ENCODE measurements at places on chromosomes 16 and 17. TPM values are rescaled to one million over a fixed set of nuclear protein-coding genes. Genes with fewer than 3 reads are reported as not detected.

- ATAC-seq, result no peak
Measured at GRCh38 chr17:77738751-77739531, 219.6 kb upstream of the TNRC6C start.

GRCh38 chr16:55773859-55774549 is 58.9 kb downstream of the CES1 start:
- peak; percentile 38 for ATAC-seq

DNA sequence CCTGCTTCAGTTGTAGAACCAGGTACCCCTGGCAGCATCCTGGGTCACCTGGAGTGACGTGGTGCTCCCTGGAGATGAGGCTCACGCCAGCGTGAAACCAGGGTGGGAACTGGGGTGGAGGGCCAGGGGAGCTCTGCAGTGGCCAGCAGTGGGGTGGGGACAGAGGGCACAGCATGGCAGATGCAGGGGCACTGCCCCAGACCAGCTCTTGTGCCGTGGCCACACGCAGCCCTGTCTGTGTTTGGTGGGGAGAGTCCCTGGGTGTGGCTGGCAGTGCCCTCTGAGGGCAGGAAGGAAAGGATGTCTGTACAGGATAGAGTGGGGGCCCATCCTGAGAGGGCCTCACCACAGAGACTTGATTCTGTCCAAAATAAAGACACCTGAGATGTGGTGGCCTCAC is 24.5 kb downstream of the ZNF750 start:
- ATAC-seq, result peak; percentile 34

MSRB1 gene
- total RNA-seq, result 11.2 TPM

GRCh38 chr17:50920891-50921586 is 54.9 kb upstream of the TOB1 start:
- ATAC-seq, result no peak

TBKBP1 gene
- total RNA-seq, result 13.4 TPM

DNA sequence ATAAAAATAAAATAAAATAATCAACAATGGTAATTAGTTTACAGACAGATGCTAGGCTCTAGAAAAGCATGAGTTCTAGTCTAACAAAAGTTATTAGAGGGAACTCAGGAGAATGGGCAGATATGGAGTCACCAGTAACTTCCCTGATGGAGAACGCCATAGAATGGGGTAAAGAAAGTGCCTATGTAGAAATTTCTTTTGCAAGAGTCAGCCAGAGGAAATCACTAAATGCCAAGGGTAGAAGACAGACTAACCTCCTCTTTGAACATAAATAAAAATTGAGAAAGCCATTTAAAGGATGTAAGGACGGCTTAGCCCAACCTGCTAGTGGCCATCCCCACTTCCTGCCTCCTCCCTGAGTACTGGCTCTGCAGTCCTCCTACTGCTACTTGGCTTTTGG is 141.6 kb downstream of the VPS53 start:
- ATAC-seq, result no peak

PRCD gene
- 6.4 TPM for total RNA-seq

DNA sequence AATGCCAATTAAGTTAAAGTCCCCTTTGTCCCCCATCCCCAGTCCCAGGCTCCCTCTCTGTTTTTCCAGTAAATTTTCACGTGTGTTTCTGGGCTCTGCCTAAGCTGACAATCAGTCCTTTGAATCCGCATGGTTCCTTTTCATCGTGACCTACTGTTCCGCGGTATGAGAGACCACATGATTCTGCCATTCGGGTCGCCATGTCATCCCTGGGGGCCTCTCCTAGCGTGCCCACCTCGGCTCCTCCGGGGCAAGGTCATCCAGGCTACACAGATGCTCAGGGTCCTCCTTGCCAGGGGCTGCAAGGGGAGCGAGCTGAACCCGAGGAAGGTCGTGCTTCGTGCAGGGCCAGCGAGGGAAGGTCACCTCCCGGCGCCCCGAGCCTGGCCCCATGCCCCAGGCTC is 157.6 kb downstream of the RAB11FIP4 start:
- peak; percentile 3 for ATAC-seq

GRCh38 chr17:16929757-16930520 is 42.0 kb downstream of the TNFRSF13B start:
- no peak for ATAC-seq

DNA sequence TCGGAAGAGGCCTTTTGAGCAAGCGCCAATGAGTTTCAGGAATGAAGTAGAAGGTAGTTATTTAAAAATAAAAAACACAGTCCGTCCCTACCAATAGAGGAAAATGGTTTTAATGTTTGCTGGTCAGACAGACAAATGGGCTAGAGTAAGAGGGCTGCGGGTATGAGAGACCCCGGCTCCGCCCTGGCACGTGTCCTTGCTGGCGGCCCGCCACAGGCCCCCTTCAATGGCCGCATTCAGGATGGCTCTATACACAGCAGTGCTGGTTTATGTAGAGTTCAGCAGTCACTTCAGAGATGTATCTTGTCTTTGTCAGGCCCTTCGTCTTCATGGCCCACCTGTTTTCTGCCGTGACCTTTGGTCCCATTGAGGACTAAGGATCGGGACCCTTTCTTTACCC is 87.3 kb downstream of the CRISPLD2 start:
- no peak for ATAC-seq

- peak; percentile 16 for ATAC-seq
Measured at GRCh38 chr17:50884439-50885311, 18.5 kb upstream of the TOB1 start.

CSH1 gene
- not detected for total RNA-seq

- ATAC-seq, result no peak
Measured at GRCh38 chr16:61780161-61780560, 256.1 kb downstream of the CDH8 start.

PMP22 gene
- 21.5 TPM for total RNA-seq

DNA sequence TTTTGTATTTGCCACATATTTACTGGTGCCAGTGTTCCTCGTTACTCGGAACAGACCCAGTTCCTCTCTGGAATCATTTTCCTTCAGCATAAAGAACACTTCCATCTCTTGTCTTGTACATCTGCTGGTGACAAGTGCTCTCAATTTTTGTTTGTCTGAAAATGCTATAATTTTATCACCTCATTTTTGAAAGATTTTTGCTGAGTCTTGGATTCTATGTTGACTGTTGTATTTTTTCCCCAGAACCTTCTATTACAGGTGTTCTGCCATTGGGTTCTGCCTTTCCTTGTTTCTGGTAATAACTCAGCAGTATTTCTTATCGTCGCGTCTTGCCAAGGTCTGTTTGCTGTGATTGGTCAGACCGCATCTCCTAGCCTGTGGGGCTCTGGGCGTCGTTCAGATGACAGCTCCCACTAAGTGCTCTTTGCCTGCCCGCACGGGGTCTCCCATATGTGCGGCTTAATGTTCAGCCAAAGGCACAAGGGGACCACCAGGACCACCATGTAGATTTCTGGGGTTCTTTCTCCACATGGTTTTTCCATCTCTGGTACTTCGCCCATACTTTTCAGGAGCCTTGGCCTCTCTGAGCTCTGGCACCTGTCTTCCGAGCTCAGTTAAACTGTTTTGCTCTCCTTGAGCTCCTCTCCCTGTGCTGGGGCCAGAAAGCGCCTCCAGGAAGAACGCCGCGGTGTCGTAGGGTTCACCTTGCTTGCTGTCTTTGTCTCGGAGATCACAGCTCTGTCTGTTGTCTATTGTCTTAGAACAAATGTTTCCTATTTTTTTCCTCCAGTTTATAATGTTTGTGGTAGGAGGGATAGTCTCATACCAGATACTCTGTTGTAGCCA is 80.0 kb downstream of the METRNL start:
- no peak for ATAC-seq

- ATAC-seq, result no peak
Measured at GRCh38 chr16:23597003-23597756, 1.1 kb upstream of the NDUFAB1 start.

IL32 gene
- 27.3 TPM for total RNA-seq

- ATAC-seq, result peak; percentile 70
Measured at GRCh38 chr16:20675488-20676267, 21.8 kb downstream of the ACSM1 start.

TMEM92 gene
- total RNA-seq, result 0.20 TPM

DNA sequence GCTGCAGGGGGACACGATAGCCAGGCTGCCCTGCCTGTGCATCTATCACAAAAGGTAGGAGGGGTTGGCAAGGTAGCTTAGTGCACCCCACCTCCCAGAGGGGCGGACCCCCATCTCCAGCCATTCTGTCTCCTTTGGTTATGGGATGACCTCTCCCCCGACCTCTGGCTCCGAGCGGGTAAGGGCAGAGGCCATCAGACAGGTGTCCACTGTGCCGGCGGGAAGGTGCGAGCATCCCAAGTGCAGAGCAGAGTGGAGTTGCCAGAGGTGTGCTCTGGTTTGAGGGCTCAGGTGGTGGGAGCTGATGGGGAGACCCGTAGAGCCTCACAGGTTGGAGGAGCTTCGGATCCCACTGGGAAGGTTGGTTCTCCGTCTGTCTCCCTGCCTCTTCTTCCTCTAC is 11.7 kb downstream of the LDHD start:
- ATAC-seq, result no peak

GAS2L2 gene
- total RNA-seq, result 2.3 TPM

SYCE1L gene
- total RNA-seq, result not detected

- no peak for ATAC-seq
Measured at GRCh38 chr16:64144617-64145016, 977.2 kb downstream of the CDH11 start.
